ENCODE measurements at places on chromosomes 5 and 9. TPM values are rescaled to one million over a fixed set of nuclear protein-coding genes. Genes with fewer than 3 reads are reported as not detected.

The HTR4 gene
- total RNA-seq, result not detected

DNA sequence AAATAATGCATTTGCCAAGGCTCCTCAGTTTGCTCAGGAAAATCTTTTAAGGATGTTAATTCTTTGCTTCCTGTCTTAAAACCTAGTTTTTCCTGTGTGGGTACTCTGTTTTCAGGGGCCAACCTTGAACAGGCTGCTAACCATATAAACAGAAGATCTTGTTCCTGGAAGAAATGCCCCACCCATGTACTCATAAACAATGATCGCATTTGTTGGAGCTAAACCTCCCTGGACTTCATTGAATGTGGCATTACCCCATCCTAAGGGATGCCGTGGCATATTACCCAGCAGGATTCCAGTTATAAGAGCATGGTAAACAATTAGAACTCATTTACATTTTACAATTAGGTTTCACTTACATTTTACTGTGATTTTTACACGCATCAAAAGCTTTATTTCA is 436.0 kb downstream of the ZNF608 start:
- no peaks in the 10 kb centered on the region for H3K36me3 ChIP-seq
- no peak for ATAC-seq
- H3K27ac ChIP-seq, result no peak overlapping the region

The MYOZ3 gene
- total RNA-seq, result 0.06 TPM

The AJM1 gene
- total RNA-seq, result 12.9 TPM

DNA sequence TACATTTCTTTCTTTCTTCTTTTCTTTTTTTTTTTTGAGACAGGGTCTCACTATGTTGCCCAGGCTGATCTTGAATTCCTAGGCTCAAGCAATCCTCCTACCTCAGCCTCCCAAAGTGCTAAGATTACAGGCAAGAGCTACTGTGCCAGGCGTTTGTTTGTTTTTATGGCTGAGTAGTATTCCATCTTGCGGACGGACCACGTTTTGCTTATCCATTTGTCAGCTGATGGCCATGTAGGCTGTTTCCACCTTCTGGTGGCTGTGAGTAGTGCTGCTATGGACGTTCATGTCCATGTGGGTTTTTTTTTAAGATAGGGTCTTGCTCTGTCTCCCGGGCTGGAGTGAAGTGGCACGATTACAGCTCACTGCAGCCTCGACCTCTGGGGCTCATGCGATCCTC is 2.5 kb downstream of the DOK3 start:
- H3K4me1 ChIP-seq, result no peaks in the 10 kb centered on the region
- no peaks in the 10 kb centered on the region for H3K27me3 ChIP-seq
- no peak overlapping the region for H3K4me3 ChIP-seq
- peaks cover 15% of the 10 kb centered on the region for H3K36me3 ChIP-seq
- H3K27ac ChIP-seq, result peak overlapping the region; percentile 25
